ENCODE measurements at places on chromosomes 11 and 22. TPM values are rescaled to one million over a fixed set of nuclear protein-coding genes. Genes with fewer than 3 reads are reported as not detected.

ADM2 gene
- total RNA-seq: 6.0 TPM

MS4A3 gene
- total RNA-seq: not detected

CXCR5 gene
- total RNA-seq: 25.9 TPM

SPTBN2 gene
- total RNA-seq: 1.8 TPM

GRCh38 chr11:1564535-1565172, 7.4 kb downstream of the DUSP8 start:
- no peak for DNase-seq

DNA sequence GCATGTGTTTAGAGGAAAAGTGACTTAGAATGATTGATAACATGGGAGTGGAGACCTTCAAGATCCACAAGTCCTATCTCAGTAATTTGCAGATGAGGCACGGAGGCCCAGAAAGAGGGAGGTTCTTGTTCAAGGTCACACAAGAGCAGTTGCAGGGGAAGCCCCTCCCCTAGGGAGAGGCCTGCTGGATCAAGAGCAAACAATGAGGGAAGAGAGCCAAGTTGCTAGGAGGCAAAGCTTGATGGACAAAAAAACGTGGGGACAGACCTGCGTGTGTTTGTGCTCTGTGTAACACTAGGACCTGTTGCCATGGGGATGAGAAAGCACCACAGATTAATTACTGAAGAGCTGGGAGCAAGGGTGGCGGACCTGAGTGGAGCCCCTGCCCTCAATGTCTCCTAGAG, 6.4 kb upstream of the MFRP start:
- DNase-seq: no peak

GRCh38 chr22:40855071-40855978, 1.1 kb downstream of the ST13 start:
- DNase-seq: no peak

- DNase-seq: peak; percentile 54
These were observed 663 bp upstream of the LARGE2 start for GRCh38 chr11:45921561-45922424.

- no peak for DNase-seq
These were observed 8.6 kb downstream of the TCN1 start for GRCh38 chr11:59857439-59858434.

DNA sequence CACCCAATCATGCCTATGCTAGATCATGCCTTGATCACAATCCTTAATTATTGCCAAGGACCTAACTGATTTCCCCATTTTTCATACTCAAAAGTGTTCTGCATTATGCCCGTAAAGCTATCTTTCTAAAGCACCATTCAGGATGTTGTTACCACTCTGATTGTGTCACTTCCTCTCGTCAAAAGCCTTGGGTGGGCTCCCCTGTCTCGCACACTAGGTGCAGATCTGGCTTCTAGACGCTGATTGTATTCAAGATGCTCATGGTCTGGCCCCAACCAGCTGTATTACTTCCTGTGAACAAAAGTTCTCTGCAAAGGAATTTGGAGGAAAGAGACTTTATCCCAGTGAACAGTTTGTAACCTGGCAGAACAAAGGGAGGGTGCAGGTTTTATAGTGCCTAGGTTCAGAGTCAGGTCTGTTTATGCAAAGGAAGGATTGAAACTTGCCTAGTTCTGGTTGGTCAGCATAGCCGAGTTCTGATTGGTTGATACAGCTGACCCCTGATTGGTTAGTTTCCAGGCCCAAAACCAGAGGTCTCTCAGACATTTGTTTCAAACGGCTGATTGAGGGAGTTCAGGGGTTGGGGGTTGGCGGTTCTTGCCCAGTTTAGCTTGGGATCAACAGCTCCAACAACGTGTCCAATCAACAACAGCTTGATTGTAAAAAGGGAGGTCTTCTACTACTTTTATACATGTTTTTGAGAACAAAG, 25.4 kb downstream of the ATG13 start:
- no peak for DNase-seq

- DNase-seq: peak; percentile 31
These were observed 14.2 kb upstream of the APOBEC3A start for GRCh38 chr22:38943201-38943600.

GRCh38 chr11:15821451-15821850, 534.9 kb downstream of the SOX6 start:
- DNase-seq: no peak
